Naive thymus-derived CD4-positive, alpha-beta T cell (primary cell): ENCODE measurements at places on chromosomes 7 and 10. TPM values are rescaled to one million over a fixed set of nuclear protein-coding genes. Genes with fewer than 3 reads are reported as not detected.

- DNase-seq = no peak
- no peak overlapping the region for H3K4me3 ChIP-seq
- H3K27ac ChIP-seq = no peak overlapping the region
These were observed 527.2 kb downstream of the GATA3 start for GRCh38 chr10:8581521-8582225.

- no peaks in the 10 kb centered on the region for H3K27me3 ChIP-seq
- no peak overlapping the region for H3K27ac ChIP-seq
- H3K4me1 ChIP-seq = no peaks in the 10 kb centered on the region
- H3K4me3 ChIP-seq = no peak overlapping the region
- DNase-seq = no peak
- H3K36me3 ChIP-seq = no peaks in the 10 kb centered on the region
These were observed 262.8 kb downstream of the DYNC1I1 start for GRCh38 chr7:96034940-96035727.

DNA sequence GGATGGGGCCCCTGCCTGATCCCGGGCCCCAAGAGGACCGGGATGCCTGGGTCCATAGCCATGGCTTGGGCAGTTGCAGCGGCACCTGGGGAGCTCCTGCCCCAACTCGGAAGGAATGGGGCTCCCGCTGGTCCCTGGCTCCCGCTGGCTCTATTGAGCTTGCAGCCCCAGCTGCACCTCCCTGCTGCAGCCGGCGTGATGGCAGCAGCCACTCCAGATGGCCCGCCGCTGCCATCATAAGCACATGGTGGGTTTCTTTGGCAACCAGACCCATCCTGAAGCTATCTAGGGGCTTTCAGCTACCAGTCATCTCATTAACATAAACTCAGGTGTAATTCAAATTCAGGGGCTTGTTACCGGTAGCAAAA lies 11.1 kb upstream of the DNMBP start:
- H3K27me3 ChIP-seq = no peaks in the 10 kb centered on the region
- H3K27ac ChIP-seq = no peak overlapping the region
- DNase-seq = no peak
- H3K4me1 ChIP-seq = no peaks in the 10 kb centered on the region

DNA sequence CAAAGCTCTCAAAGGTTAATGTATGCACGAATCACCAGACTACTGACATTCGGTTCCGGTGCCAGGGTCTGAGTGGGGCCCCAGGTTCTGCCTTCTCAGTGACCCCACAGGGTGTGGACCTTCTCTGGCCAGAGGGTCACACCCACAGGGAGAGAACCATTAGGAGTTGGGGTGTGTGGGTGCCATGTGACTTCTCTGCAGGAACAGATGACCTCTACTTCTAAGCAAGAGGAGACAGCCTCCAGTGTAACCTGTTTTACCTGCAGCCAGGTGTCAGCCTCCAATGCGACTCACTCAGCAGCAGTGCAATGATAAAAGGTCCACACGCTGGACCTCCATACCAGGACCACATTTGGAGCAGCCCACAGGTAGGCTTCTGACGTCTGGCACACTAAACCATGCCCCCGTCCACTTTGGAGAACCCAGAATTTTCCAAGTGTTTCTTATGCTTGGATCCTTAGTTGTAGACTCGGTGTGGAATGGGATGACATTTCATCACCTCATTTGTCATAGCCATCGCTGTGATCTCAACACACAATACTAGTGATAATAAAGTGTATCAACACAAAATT lies 16.2 kb upstream of the INSIG1 start:
- peaks cover 4% of the 10 kb centered on the region for H3K4me1 ChIP-seq
- DNase-seq = no peak
- H3K27me3 ChIP-seq = no peaks in the 10 kb centered on the region
- H3K4me3 ChIP-seq = no peak overlapping the region
- H3K27ac ChIP-seq = no peak overlapping the region

GRCh38 chr10:97676770-97677581 lies 10.1 kb downstream of the AVPI1 start:
- DNase-seq = peak; percentile 58
- no peaks in the 10 kb centered on the region for H3K4me1 ChIP-seq
- H3K27me3 ChIP-seq = no peaks in the 10 kb centered on the region
- H3K4me3 ChIP-seq = no peak overlapping the region
- H3K27ac ChIP-seq = no peak overlapping the region
- H3K36me3 ChIP-seq = peaks cover 5% of the 10 kb centered on the region

DNA sequence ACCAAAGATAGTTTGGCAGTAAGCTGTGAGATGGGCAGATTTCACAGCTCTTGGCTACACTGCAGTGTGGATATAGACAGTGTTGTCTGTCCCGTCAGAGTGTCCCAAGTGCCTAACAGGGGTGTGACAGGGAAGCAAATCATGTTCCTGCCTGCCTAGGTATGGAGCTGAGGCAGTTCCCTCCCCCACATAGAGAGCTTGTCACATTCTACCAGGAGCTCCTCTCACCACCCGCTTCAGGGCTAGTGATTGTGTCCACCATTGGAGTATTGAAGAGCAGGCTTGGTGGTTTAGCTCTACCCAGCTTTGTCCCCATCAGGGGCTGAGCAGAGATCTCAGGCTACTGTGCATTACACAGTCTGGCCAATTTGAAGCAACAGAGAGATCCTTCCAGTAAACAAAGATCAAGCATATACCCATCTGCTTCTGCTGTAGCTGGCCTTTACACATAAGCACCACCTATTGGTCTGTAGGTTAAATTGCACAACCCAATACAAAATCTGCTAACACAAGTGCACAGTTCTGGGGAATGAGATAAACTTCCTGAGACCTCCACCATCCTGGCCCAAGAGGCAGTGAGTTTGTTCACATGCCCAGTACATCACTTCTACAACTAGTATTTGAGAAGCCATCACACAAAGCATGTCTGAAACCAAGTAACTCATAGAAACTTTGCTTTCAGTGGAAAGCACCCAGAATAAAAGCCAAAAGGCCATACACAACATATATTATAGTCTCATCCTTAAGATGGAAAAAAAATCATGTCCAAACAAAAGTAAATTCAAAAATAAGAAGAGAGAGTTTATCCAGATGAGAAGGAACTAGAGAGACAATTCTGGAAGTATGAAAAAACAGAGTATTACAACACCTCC lies 67.3 kb downstream of the GLCCI1 start:
- no peaks in the 10 kb centered on the region for H3K36me3 ChIP-seq
- H3K27ac ChIP-seq = no peak overlapping the region
- H3K27me3 ChIP-seq = no peaks in the 10 kb centered on the region
- H3K4me1 ChIP-seq = peaks cover 5% of the 10 kb centered on the region

- no peak for DNase-seq
- H3K27me3 ChIP-seq = no peaks in the 10 kb centered on the region
- H3K4me1 ChIP-seq = no peaks in the 10 kb centered on the region
- no peaks in the 10 kb centered on the region for H3K36me3 ChIP-seq
- H3K27ac ChIP-seq = no peak overlapping the region
- no peak overlapping the region for H3K4me3 ChIP-seq
These were observed 15.0 kb upstream of the SLC18A3 start for GRCh38 chr10:49595003-49595712.

GRCh38 chr7:1049006-1049741 lies 4.8 kb downstream of the GPR146 start:
- no peaks in the 10 kb centered on the region for H3K27me3 ChIP-seq
- no peak overlapping the region for H3K27ac ChIP-seq
- no peaks in the 10 kb centered on the region for H3K36me3 ChIP-seq

The OLAH gene
- total RNA-seq = not detected

The MTG1 gene
- total RNA-seq = 67.1 TPM

The GIMAP8 gene
- total RNA-seq = 69.7 TPM

The OR6V1 gene
- not detected for total RNA-seq

The NRF1 gene
- 49.3 TPM for total RNA-seq

The SLC18A3 gene
- not detected for total RNA-seq
